ENCODE measurements at places on chromosomes 6 and 20.
A peak's percentile ranks its signal among the peaks of the same experiment; 100 is the strongest.

DNA sequence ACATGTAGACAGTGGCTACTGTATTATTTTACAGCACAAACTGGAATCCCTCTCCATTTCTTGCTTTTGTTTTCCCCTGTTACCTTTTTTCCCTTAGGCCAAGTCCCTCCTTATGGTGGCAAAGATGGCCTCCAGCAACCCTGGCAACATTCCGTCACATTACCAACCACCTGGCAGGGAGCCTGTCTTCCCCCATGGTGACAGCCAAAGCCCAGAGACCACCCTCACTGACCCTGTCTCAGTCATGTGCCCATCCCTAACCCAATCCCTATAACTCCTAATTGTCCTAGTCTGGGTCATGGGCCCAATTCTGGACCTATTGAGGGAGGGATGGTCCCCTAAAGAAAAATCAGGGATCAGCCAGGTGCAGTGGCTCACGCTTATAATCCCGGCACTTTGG is 27.6 kb downstream of the PARD6B start:
- DNase-seq, result no peak

GRCh38 chr20:7882076-7882475 is 58.2 kb downstream of the HAO1 start:
- no peak for DNase-seq

DNA sequence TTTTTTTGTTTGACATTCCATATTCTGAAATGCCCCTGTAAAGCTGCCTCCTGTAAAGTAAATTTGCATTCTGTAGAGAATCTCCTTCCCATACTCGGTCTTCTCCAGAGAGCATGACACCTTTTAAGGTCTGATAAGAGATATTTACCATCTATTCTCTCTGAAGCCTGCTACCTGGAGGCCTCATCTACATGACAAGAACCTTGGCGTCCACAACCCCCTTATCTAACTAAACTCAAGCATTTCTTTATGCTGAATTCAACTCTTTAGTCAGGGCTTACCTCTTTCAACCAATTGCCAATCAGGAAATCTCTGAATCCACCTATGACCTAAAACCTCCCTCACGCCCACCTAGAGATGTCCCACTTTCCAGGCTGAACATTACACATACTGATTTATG is 51.6 kb downstream of the FAM184A start:
- no peak for DNase-seq

GRCh38 chr20:59723108-59723500 is 118.8 kb downstream of the PHACTR3 start:
- DNase-seq, result no peak

DNA sequence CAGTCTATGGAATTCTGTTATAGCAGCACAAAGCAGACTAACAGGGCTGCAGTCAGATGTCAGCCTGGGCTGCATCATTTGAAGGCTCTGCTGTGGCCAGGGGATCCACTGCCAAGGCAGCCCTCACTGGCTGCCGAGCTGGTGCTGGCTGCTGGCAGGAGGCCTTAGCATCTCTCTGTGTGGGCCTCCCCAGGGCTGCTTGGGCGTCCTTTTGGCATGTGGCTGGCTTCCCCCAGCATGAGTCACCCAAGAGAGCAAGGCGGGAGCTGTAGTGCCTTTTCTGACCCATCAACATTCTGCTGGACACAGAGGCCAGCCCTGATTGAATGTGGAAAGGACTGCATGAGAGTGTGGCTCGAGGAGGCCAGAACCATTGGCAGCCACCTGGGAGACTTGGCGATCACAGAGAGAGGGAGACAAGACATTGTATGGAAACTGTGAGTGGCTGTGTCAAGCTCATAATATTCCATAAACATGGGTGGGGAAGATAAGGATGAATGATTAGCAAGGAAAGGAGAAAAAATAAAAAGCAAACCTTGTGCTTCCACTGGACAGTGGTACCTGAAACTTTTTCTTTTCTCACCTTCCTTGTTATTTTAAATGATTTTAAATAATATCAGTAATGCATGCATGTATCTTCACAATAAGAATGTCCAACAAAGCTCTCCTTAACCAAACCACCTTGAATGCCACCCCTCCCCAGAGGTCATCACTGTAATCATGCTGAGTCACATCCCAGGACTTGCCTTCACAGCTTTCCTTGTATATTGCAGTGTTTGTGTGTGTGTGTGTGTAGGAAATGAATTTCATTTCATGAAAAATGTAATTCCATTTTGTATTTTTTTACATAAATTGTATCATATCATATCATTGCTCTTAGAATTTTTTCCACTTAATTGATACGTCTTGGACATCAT is 55.0 kb upstream of the VSX1 start:
- DNase-seq, result peak; percentile 97

DNA sequence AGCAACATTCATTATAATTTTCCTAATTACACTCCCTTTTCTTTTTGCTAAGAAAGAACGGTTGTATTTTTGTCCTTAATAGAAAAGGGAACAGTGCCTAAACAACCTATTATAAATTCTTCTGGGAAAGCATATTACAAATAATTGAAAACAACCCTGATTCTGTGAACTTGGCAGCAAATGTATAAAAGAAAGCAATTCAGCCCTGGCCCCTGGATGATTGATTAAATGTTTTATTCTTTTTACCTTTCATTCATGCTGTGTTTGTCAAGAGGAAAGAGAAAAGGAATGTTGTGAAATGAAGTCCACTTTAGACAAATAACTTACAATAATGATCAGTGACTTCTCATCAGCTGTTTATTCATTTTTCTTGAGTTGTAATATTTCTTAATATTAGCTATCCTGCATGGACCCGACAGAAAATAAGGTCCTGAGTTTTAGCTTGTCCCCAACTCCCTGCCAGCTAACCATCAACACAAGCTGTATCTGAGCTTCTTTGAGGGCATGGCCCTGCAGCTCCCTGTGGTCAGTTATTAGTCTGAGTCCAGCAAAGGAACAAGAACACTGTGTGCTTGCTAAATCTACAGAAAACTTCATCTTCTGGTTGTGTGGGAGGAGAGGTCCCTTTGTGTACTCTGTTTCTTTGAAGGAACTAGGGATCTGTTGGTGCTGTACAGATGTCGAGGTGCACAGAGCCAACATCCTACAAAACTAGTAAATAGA is 248.2 kb downstream of the LAMA2 start:
- DNase-seq, result no peak

DNA sequence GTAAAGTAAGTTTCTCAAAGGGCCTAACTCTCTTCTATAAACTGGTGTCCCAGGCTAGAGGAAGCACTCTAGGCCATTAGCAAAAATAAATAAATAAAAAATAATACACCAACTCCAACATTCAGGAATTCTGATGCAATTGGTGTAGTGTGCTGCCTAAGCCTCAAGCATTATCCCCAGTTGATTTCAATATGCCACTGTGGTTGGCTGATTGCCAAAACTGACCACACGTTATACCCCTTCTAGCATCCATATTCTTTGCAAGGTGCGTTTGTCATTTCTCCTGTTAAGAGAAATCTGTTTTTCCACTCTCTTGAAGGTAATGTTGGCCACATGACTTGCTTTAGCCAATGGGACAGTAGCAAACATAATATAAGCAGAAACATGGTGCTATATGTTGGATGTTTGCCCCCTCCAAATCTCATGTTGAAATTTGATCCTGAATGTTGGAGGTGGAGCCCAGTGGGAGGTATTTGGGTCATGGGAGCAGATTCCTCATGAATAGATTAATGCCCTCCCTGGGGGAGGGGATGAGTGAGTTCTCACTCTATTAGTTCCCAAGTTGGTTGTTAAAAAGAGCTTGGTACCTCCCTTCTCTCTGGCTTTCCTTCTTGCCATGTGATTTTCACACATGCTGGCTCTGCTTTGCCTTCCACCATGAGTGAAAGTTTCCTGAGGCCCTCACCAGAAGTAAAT is 71.9 kb upstream of the PLCB4 start:
- no peak for DNase-seq

- DNase-seq, result peak; percentile 70
These were observed 140.1 kb downstream of the NRN1 start for GRCh38 chr6:5866547-5867051.

- DNase-seq, result no peak
These were observed 32.8 kb upstream of the FOXQ1 start for GRCh38 chr6:1279065-1279464.

DNA sequence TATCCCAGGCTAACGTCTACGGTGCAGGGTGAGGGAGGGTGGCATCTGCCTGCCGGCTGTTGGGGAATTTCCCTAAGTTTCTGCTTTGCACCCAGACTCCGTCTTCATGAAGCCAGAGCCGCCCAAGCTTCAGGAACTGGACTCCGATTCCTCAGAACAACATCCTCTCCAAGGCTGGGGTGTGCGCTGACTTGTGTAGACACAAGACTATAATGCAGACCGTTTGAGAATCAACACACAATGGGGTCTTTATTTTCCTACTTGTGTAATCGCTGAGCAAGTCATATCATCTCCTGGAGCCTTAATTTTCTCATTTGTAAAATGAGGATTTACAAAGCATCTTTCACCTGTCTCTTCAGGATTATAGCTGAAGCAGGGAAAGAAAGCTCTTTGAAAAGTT is 160.5 kb upstream of the AGPAT4 start:
- DNase-seq, result peak; percentile 24

DNA sequence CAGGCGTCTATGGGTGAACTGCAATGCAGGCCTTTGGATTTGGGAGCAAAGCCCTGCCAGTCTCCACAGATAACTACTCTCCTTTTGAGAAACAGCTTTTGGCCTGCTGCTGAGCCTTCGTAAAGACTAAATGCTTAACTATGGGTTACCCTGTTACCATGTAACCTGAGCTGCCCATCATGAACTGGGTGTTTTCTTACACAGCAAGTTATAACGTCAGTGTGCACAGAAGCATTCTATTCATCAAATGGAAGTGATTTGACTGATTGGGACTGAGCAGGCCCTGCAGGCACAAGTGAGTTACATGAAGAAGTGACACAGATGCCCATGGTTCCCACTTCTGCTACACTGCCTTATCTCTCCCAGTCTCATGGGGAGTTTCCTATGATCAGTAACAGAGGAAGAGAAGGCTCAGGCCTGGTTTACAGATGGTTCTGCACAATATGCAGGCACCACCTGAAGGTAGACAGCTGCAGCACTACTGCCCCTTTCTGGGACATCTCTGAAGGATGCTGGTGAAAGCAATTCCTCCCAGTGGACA is 319.1 kb downstream of the CD83 start:
- DNase-seq, result no peak

- peak; percentile 61 for DNase-seq
These were observed 5.8 kb downstream of the C6orf132 start for GRCh38 chr6:42136508-42137193.

GRCh38 chr6:37275350-37275749 is 17.4 kb upstream of the TMEM217 start:
- DNase-seq, result no peak

DNA sequence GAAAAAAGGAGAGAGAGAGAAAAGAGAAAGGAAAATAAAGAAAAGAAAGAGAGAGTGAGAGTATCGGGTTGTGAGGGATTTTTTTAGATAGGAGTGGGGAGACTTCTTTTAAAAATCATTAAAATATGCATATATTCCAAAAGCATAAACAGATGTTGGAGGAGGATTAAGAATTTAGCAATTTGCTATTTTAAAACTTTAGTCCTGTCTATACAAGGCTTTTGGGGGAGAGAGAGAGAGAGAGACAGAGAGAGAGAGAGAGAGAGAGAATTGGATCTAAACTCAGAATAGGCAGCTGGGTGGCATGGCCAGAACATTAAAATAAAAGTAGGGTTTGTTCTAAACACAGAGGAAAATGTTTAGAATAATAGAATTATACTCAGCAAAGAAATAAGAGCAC is 72.1 kb downstream of the SOD2 start:
- no peak for DNase-seq

GRCh38 chr6:57242505-57242904 is 20.4 kb upstream of the RAB23 start:
- DNase-seq, result peak; percentile 77

GRCh38 chr20:44123251-44123650 is 63.7 kb downstream of the JPH2 start:
- DNase-seq, result no peak

- DNase-seq, result peak; percentile 20
These were observed 46.6 kb upstream of the TMEM30A start for GRCh38 chr6:75331151-75331550.

GRCh38 chr6:12066297-12066696 is 54.2 kb downstream of the HIVEP1 start:
- no peak for DNase-seq

- no peak for DNase-seq
These were observed 933.7 kb upstream of the GJE1 start for GRCh38 chr6:141199074-141199473.

DNA sequence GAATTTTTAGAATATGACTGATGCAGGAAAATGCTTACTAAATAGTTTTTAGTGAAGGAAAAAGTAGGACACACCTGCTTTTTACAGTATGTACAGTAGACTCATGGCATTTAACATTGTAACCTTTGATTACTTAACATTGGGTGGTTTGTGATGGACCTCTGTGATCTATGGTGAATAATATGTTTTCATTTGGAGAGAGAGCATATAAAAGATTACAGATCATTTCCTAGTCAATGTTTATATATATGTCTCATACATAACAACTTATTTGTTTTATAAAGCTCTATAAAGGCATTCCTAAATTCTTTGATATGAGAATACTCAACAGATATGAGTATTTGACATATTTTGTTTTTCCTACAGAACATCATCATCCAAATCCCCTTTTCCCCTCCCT is 129.3 kb upstream of the PDE7B start:
- no peak for DNase-seq

DNA sequence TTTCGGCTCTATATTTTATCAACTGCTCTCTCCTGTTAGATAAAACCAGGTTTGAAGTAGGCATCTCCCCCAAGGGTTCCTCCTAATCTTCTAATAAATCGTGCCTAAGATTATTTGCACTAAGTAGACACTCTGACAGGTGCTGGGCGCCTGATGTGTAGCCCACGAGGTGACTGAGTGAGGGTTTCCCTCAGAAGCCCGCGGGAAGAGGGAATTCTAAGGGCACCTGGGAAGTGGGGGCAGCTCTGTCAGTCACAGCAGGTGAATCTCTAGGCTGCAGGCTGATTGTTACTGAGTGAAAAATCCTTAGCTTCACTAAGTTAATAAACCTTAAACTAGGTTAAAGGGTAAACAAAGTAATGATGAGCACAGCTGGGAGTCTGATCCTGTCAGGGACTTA is 68.2 kb downstream of the PXDC1 start:
- no peak for DNase-seq

DNA sequence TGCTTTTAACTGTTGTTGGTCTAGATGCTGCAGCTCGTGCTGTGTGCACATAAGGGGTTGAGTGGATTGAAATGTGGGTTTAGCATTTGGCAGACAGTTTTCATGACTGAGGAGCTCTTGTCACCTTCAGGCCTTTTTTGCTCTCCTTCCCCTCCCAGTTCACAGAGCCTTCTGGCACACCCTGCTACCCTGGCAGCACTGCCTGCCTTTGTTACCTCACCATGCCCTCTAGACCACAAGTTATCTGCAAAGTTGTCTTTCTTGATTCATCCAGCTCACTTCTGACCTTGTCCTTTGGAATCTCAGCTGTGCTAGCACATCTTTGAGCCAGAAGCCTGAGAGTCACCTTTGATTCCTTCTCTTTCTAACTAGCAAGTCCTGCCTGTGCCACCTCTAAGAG is 348.9 kb upstream of the ZFP64 start:
- DNase-seq, result no peak

DNA sequence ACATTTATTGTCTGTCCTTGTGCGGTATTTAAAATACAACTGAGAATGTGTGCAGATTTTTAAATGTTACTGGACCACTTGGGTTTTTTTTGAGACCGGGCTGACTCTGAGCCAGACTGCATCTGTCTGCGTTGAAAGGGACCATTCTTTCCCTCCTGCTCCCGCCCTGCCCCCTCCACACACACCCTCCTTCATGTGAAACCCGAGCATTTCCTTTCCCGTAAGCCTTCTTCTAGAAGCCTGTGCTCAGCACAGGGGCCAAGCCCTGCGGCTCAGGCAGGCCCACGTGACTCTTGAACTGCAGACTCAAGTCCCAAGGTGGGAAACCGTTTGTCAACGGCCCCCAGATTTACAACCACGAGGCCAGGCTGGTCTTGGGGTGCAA is 82.7 kb upstream of the FOXC1 start:
- DNase-seq, result peak; percentile 67

Data from AG20443 (cell line).